Activated gamma-delta T cell treated with Interleukin-2 at 50 U/mL for 16 hours (primary cell): ENCODE measurements at places on chromosomes 1 and 21.

DNA sequence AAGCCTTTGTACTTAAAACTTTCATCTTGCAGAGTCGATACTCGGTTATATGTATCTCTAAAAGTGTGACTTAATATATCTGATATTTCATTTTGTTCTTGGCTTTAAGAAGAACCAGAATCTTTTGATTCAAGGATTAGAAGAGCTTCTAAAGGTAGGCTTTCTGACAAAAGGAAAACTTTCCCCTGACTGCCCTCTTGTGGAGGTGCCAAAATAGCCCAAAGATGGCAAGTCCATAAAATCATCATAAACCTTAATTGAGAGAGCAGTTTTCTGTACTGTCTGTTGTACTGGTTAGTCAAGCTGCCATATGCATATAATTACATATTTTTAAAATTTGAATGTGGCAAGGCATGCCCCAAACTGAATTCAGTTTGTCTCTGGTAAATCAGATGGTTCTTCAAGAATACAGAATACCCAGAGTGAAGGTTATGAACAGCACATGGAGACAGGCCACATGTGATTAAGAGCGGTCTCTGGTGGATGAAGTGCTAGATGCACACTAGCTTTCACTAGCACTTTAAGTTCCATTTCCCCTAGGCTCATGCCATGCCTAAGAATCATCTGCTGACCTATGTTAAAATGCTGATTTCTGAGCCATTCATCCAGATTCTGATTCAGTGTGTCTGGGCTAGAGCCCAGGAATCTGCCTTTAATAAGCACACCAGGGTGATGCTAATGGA lies 27.7 kb upstream of the ELAVL4 start:
- DNase-seq, result no peak

DNA sequence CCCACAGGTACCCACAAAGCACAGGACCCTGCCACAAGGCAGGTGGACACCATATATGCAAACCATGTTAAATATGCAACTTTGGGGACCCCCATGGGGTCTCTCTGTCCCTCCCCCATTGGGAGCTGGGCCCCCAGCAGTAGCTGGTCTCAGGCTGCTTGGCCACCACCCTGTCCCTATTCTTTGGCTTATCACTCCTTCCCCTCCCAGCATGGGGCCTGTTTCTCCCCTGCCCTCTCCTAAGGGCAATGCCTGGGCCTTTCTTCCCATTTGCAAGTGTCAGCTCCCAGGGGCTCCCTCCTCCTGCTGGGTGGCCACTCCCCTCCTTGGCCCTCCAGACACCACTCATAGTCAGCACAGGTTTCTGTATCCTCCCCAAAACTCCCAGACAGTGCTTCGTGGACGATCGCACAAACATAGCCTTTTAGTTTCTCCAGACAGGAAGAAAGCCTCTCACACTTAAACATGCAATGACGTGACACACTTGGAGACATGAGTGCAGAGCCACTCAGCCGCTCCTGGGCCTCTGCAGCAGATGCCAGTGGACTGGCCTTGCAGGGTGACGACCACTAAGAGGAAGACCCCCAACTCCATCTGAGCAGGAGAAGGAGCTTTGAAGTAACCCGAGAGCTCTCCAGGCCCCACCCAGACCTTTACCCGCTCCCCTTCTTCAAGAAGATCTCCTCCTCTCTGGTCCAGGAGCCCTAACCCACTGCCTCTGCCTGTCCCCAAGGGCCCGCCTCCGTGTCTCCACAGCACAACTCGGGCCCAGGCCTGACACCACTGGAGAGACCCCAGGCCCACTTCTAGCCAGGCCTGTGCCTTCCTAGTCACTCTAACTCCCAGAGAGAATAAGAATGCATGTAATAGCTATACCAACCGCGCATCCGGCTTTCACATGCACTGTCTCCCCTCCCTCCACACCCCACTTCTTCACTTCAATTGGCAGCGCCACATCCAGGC lies 22.9 kb downstream of the CITED4 start:
- DNase-seq, result no peak

DNA sequence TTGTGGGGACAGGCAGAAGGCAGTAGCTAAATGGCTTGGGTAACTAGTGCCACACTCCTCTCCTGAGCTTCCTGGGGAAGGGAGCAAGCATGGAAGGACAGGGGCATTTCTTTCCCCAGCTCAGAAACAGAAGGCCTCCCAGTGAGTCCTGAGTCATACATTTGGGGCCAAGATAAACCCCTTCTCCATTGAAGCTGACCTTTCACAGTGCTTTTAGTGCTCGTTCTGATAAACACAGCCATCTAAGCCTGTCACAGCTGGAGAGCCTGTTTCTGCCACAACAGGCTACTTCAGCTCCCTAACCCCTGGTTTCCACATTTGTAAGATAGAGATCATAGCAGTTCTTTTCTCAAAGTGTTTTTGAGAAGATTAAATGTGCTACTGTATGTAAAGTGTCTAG lies 374.0 kb downstream of the LMX1A start:
- DNase-seq, result no peak

- DNase-seq, result no peak
Observed at GRCh38 chr1:156508205-156508954, 7.8 kb upstream of the MEF2D start.

GRCh38 chr1:180934563-180934962 lies 21.9 kb downstream of the KIAA1614 start:
- DNase-seq, result no peak

DNA sequence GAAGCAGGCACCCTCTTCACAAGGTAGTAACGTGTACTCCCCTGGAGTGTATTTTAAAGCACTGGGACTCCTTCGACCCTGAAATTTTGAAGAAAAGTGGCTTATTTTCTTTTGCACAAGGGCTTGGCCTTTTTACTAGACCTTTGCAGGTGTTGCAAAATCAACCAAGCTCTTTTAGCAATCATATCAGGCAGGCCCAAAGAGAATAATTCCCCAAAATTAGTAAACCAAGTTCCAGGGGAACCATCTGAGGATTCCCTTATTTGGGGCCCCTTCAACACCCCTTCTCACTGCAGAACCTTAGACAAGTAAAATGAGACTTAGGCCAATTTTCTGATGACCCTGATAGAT lies 28.3 kb downstream of the CBR1 start:
- no peak for DNase-seq

DNA sequence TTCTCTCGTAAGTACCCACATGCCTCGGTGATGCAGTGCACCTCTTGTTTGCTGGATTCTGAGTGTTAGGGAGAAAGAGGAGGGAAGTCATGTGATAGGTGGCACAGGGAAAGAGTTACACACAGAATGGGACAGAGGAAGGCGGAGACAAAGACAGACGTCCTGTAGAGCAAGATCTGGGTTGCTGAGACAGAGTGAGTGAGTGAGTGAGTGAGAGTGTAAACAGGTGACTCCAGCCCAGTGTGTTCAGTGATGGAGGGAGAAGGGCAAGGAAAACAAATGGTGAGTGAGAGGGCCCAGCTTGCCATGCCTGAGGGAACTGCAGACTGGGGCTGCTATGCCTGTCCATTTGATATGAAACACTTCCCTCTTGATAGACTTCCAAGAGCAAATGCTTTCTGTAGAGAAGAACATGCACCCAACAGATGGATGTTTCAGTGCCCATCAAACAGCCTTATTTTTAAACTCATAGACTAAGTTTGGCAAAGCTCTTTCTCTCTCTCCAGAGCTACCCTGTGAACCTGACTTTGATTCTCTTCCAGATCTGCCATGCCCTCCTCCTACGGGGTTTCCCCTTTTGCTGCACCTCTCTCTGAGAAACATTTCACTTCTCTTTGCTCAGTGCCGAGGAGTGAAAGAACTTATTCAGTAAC lies 209.9 kb upstream of the COA6 start:
- DNase-seq, result no peak

GRCh38 chr1:86419277-86419903 lies 4.6 kb upstream of the CLCA2 start:
- DNase-seq, result peak; percentile 43

- DNase-seq, result no peak
Observed at GRCh38 chr1:168848051-168848450, 119.0 kb upstream of the DPT start.

DNA sequence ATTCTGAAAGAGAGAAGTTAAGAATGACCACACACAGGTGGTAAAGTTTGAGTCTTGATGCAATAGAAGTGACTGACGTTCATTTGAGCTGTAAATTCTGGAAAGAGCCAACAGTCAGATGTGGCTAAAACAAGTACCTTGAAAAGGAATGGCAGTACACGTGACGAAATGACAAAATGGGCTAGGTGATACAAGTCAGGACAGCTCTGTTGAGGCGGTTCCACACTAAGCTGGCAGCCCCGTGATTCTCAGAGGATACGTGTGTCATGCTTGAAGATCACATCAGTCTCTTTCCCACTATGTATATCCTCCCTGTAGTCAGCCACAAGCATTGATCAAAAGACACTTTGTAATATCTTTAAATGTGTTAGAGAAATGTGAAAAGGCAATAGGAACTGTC lies 881.3 kb upstream of the ADGRL2 start:
- DNase-seq, result no peak

DNA sequence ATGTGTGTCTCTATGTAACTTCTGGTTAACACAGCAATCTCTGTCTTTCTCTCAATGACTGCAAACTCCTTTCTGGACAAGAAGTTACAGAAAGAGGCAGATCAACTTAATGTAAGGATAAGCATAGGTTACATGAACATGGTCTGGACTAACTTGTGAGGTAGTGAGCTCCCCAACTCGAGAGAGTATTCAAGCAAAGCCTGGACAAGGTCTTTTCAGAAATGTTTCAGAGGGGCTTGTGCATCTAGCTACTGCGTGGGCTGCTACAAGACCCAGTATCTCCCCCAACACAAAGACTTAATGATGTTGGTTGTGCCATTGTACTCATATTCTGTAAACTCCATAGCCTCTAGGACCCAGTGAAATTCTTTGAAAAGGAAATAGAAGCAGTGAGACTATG lies 23.5 kb upstream of the CLSTN1 start:
- DNase-seq, result no peak

DNA sequence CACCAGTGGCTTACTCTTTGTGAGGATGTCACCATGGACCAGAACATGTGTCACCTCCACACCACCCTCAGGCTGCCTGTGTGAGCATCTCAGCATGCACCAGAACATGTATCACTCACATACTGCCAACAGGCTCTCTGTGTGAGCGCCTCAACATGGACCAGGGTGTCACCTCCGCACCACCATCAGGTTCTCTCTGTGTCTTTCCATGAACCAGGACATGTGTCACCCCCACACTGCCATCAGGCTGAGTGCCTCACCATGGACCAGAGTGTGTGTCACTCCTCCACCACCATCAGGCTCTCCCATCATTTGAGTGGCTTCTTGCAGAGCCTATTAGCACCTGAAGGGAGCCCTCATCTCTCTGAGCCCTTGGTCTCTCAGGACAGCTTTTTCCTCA lies 125.2 kb downstream of the ZNF648 start:
- DNase-seq, result no peak

- no peak for DNase-seq
Observed at GRCh38 chr1:24874056-24874455, 56.0 kb downstream of the RUNX3 start.

- DNase-seq, result no peak
Observed at GRCh38 chr1:110967256-110967655, 3.5 kb upstream of the LRIF1 start.

DNA sequence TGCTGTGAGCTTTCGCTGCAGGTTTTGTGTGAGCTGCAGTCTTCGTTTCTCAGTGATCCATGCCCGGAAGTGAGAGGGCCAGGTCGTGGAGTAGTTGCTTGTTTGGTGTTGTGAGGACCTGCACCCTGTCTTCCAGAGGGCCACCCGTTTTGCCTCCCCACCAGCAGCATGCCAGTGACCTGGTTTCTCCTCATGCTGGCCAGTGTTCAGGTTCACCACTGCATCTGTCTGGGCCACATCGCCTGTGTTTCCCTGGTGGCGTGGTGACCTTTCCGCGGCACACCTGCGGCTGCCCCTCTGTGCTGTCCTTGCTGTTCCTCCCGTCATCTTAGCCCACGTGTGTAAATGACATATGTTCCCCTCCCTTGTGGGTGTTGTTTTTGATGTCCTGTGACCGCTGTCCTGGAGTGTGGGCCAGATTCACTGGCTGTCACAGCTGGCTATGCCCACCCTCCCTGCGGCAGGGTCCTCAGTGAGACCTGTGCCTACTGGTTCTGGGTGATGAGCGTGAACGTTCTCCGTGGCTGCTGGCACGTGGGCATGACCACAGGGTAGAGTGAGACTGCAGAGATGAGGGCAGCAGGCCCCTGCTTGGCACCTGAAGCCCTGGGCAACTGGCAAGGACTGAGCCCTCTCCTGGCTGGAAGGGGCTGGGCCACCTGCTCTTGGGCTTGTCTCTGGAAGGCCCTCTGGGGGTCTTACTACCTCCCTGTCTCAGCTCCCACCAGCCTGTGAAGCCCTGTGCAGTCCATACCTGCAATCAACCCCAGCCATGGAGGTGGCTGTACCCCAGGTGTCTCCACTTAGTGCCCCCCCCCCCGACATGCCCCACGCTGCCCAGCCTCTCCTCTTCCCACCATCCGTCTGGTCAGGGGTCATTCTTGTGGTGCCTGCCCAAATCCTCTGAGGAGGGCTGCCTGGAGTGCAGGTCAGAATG lies 7.3 kb downstream of the IBA57 start:
- DNase-seq, result no peak

DNA sequence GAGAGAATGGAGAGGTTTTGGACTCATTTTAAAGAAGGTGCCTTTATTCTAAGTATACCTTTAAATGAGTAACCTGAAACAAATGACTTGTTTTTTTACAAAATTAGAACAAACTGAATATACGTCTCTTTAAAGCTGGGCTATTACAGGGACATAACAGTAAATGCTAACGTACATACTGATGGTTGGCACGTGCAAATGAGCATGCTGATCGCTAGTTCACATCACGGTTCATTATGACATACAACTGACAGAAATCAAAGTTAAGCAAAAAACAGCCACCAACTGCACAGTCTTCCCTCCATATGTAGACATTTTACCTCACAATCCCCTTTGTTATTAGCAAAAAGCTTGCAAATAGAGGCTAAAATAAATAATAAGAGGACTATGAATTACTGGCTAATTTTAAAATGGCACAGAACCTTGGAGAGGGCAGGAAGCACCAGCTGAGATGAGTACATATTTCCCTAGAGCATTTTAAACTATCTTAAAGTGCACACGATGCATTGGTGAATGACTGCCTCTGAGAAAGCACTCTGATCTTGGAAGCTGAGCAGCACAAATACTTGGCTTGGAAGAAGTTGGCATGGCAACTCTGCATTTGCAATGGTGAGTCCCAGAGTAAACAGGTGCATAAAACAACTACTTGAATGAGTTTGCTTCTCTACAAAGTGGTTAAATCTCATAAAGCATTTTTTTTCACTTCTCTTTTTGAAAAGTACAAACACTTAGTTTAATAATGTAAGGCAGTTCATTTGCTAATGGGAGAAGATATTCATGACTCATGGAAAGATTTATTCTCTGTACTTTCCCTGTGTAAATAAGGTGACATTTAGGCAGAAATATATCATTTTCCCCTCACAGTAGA lies 204.7 kb downstream of the LHX8 start:
- no peak for DNase-seq

- DNase-seq, result no peak
Observed at GRCh38 chr1:200869376-200869752, 3.4 kb upstream of the GPR25 start.
